LHCN-M2 (cell line): ENCODE measurements at places on chromosomes 11 and 22.

DNA sequence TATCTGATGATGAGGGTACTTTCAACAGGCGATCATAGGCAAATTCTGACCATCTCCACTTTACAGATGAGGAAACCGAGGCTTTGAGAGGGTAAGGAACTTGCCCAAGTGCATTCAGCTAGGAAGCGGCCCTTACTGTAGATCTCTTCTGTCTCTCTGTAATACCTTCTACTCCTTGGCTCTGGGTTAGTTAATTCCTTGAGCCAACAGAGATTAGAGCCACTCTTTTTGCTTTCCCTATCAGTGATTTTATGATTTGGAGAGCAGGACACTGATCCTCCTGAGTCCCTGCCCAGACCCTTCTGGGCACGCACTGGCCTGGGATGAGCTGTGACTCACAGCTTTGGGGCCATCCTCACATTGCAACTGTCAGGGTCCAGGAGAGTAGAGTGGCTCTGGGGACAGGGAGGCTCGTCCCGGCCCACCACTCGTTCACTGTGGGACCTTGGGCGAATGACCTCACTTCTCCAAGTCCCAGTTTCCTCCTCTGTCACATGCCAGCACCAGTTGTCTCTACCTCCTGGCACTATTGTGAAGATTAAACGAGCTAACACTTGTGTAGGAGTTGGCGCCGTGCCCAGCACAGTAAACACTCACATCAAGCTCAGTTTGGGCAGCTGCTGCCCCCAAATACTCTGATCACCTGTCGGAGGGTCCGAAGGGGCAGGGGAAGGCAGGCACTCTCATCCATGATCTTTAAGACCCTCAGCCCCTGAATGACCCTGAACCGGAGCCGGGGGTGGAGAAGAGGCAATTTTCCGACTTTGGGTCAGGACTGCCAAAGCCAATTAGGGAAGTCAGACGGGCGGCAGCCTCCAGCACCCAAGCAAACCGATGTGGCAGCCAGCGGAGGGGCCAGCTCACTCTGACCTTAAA is 235.0 kb downstream of the MIAT start:
- peak; percentile 68 for DNase-seq

GRCh38 chr11:15605094-15605493 is 490.4 kb downstream of the INSC start:
- DNase-seq, result no peak

GRCh38 chr22:39522567-39523300 is 2.4 kb downstream of the ATF4 start:
- peak; percentile 86 for DNase-seq

- no peak for DNase-seq
These were observed 2.2 kb downstream of the TUT1 start for GRCh38 chr11:62588966-62589637.

GRCh38 chr11:59040607-59041006 is 45.5 kb upstream of the GLYATL1B start:
- no peak for DNase-seq

DNA sequence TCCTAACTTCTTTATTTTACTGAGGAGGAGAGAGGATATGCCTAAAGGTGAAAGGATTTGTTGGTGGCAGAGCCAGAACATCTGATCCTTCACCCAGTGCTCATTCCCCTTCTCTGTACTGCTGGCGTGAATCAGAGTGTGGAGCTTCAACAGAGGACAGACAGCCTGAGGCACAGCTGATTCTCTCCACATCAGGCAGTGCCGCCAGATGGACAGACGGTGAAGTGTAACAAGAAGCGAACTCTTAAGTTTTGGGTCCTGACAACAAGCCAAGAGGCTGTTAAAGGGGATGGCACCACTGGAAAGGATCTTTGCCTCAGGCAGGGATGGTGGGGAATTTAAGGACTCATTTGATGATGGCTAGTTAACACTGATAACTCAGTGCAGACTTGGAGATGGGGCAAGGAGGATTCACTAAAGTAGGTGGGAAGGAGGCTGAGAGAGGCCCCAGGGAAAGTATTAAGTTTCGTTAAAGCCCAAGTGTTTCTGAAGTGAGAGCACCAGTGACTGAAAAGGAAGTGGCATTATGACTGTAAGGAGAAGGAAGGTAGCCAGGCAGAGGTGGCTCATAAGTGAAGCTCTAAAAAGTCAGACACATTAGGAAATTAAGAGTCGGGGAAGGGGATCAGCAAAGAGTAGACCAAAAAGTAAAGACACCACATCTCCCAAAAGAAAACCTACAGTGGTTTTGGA is 81.3 kb downstream of the CLPB start:
- peak; percentile 69 for DNase-seq
